ENCODE measurements at places on chromosomes 16 and 17.

- no peak for DNase-seq
Observed at GRCh38 chr17:31085563-31085962, 9.2 kb upstream of the NF1 start.

- no peak for DNase-seq
Observed at GRCh38 chr16:49452108-49452507, 78.5 kb downstream of the C16orf78 start.

DNA sequence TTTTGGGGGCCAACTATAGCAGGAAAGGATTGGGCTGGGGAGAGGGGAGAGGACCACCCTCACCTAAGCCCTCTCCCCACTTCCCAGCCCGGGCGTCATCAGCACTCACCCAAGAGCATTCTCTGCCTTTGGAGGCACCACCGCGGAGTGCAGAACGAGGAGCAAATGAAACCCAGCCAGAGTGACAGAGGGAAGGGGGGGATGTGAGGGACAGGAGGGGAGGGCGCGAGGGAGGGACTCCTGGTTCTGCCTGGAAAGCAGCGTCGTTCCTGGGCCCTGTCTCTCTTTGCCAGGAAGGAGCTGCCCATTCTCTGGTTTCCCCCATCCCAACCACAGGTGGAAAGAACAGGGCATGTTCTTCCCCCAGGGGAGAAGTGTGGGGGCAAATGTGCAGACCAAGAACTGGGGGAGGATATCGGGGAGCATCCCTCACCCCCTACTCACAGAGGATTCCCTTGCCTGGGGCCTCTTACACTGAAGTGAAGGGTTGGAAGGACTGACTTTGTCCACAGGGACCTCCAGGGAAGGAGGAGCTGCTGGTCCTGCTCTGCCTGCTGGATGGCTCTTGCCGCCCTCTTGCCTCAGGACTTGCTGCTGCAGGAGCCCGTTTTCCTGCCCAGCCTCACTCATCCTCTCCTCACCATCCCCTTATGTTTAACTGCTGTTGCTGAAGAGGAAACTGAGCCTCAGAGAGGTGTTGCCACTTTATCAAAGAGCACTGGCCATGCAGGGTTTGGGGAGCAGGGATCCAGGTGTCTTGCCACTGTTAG lies 3.5 kb upstream of the C17orf113 start:
- DNase-seq: no peak

DNA sequence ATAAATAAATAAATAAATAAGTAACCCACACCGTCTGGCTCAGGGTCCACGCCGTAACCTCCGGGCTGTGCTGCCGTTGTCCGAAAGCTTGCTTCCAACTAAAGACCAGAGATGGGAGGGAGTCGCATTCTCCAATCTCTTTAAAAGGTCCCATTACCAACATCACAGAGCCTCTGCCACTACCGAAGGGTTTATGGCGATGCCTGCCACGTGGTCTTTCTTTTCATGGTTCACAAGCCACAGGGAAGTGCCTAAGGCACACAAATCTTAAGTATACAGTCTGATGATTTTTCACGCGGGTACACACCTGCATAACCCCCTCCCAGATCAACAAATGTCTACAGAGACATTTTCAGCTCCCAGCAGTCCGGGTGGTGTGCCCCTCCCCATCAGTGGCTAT lies 1.4 kb downstream of the COTL1 start:
- no peak for DNase-seq

All from NCI-H1436 treated with DMSO at 0.1 percent for 48 hours (cell line).